Cardiac muscle cell (in vitro differentiated cells and primary cell): ENCODE measurements at places on chromosomes 1 and 21. TPM values are rescaled to one million over a fixed set of nuclear protein-coding genes. Genes with fewer than 3 reads are reported as not detected.

PLA2G2D gene
- total RNA-seq, result not detected in 2 replicates

ETV3 gene
- 10.6 and 21.0 TPM in 2 replicates for total RNA-seq

GBP3 gene
- total RNA-seq, result 0.09 and 0.28 TPM in 2 replicates

FPGT gene
- total RNA-seq, result 6.8 and 14.4 TPM in 2 replicates

GRCh38 chr1:66944330-66945274 is 19.8 kb downstream of the MIER1 start:
- no peaks in the 10 kb centered on the region for H3K27me3 ChIP-seq
- DNase-seq, result no peak
- no peak overlapping the region for H3K27ac ChIP-seq
- peaks cover 33% of the 10 kb centered on the region for H3K36me3 ChIP-seq
- no peak overlapping the region for H3K4me3 ChIP-seq
- no peaks in the 10 kb centered on the region for H3K4me1 ChIP-seq

DNA sequence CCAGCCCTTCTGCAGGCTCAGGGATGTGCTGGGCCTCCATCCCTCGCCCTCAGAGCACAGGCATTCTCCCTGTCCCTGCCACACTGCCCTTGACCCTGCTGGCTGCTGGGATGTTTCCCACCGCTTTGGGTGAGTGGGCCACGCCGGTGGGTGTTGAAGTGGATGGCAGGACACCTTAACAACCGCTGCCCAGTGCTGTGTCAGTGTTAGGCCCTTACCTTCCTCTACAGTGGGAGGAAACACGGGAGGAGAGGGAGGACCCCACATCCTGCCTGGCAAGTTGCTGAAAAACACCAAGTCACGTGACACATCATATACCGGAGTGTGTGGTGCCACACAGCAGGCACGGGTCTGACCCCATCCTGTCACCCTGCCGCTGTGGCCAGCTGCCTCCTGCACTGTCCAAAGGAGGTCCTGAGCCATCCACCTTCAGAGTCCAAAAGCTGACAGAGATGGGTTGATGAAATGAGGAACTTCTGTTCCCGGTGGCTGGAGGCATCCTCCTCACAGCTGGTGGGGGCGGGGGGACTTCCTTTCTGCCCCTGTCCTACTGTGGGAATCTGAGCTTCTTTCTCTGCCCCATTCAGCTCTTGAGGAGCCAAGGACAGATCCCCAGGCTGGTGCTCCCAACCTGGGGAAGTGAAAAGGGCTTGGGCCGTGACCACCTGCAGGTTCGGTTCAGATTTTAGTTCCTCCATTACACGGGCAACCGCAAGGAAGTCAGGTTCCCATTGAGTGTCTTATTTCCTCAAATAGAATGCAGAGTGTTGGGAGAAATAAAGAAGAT is 3.2 kb upstream of the THEMIS2 start:
- no peak overlapping the region for H3K4me3 ChIP-seq
- H3K4me1 ChIP-seq, result no peaks in the 10 kb centered on the region
- peaks cover 9% of the 10 kb centered on the region for H3K27me3 ChIP-seq
- no peak for DNase-seq

DNA sequence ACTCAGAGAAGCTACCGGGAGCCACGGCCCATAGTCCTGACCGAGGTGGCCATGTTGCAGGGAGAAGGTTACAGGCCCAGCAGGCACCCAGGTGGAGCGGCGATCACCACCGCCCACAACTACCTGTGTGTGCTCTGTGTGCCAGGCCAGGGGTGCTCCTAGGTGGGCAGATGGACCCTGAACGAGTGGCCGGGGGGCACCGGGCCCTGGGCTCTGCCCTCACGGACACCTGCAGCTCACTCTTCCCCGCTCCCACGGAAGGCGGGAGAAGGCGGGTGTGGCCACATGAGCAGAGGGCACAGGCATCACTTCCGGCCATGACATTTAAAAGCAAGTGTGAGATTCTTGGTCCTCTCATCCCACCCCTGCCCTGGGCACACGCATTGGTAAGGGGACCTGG is 73.9 kb downstream of the MEGF6 start:
- H3K4me1 ChIP-seq, result no peaks in the 10 kb centered on the region
- no peaks in the 10 kb centered on the region for H3K27me3 ChIP-seq
- DNase-seq, result no peak
- H3K36me3 ChIP-seq, result no peaks in the 10 kb centered on the region
